Activated T-cell treated with anti-CD3 and anti-CD28 coated beads, Interleukin-2, amount 50 U/mL, for 24 hours (primary cell): ENCODE measurements at places on chromosomes 5 and 9.

- no peak for DNase-seq
Measured at GRCh38 chr5:65663804-65664521, 39.1 kb downstream of the SHLD3 start.

- no peak for DNase-seq
Measured at GRCh38 chr5:88940713-88941112, 57.7 kb upstream of the MEF2C start.

GRCh38 chr9:81492710-81493447 lies 196.5 kb downstream of the TLE1 start:
- DNase-seq, result no peak

- no peak for DNase-seq
Measured at GRCh38 chr9:137313956-137314560, 12.0 kb upstream of the NRARP start.

DNA sequence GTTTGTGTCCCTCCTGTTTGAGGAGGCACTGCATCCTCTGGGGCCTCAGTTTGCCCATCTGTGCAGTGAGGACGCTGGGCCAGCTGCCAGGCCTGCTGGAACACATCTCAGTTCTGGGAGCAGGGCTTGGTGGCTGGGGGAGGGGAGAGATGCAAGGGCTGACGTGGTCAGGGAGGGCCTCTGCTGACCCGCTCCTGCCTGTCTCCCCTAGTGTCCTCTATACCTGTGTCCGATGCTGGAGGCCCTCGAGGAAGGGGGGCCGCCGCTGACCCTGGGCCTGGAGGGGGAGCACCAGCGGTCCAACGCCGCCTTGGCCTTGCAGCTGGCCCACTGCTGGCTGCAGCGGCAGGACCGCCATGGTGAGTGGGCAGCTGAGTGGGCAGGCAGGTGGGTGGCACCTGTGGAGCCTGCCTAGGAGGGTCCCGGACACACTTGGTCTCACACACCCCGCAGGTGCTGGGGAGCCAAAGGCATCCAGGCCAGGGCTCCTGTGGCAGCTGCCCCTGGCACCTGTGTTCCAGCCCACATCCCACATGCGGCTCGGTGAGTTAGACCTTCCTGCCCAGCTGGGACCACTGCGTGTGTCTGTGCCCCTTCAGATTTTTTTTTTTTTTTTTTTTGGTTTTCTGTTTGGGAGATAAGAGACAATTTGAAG lies 5.8 kb downstream of the FPGS start:
- no peak for DNase-seq

DNA sequence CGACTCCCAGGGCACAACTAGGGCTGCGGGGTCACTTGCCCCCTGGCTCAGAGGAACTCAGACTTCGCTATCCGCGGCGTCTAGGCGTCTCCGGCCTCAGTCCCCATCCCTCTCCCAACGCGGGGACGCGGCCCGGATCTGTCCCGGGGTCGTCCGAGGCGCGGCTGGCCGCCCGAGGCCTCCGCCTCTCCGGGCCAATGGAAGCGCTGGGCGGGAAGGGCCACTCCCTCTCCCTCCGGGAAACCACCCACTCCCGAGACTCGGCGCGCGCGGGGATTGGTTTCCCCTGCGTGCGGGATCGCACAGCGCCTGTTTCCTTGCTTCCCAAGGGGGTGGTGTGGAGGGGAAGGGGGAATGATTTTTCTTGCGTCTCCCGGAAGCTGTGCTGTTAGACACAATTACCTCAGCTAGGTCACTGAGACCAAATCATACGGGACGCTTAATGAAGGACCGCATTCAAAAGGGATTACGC lies 38.3 kb downstream of the NR2F1 start:
- DNase-seq, result peak; percentile 41

DNA sequence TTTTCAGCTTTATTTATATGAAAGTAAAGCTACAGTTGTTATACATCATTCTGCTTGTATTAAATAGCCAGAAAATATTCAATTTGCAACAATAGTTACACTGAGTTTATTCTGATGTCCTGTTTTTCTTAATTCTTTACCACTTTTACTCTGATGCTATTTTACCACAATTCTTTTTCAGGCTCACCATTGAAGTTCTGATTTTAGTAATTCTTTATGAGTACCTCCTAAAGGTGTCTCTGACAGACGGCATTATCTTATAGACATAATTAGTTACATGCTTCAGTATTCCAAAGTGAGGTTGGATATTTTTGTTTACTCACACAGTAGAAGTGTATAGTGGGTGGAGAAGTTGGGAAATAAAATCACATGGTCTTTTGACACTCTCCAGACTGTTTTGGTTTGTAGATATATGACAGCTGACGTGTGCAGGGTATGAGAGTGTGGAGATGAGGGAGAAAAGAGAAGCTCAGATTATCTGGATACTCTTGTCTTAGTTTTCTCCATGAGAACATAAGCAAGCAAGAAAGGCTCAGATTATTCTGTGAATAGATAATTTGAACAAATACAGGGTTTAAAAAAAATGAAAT lies 97.4 kb downstream of the FBXO4 start:
- DNase-seq, result no peak

GRCh38 chr5:10743526-10743925 lies 17.5 kb downstream of the DAP start:
- DNase-seq, result no peak

DNA sequence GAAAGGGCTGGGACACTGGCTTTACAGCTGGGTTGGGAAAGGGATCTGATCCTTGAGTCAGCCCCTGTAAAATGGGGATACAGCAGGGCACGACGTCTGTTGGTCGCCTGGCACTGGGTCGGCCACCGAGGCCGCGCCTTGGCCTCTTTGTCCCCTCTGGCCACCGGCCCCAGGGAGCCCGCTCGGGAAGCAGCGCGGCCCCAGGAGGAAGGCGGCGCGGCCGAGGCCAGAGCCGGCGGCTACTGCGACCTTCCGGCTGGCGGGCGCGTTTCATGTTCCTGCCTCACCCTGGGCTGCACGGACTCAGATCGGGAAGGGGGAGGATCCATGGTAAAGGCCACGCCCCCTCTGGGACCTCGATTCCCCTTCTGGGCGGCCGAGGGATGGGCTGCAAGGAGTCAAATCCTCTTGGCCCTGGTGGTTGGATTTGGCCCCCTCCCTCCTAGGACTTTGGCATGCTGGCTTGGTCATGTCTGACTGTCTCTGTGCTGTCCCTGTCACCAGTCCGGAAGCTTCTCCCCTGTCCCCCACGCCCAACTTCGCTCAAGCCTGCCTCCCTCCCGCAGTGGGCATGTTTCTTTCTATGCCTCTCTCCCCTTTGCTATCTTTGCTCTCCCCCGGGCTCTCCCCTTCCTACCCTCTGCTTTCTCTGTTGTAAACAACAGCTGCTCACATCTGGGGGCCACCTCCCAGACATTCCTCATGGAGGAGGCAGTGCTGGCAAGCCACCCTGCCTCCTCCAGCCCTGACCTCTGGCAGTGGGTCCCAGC lies 25.8 kb downstream of the FPGS start:
- DNase-seq, result no peak

DNA sequence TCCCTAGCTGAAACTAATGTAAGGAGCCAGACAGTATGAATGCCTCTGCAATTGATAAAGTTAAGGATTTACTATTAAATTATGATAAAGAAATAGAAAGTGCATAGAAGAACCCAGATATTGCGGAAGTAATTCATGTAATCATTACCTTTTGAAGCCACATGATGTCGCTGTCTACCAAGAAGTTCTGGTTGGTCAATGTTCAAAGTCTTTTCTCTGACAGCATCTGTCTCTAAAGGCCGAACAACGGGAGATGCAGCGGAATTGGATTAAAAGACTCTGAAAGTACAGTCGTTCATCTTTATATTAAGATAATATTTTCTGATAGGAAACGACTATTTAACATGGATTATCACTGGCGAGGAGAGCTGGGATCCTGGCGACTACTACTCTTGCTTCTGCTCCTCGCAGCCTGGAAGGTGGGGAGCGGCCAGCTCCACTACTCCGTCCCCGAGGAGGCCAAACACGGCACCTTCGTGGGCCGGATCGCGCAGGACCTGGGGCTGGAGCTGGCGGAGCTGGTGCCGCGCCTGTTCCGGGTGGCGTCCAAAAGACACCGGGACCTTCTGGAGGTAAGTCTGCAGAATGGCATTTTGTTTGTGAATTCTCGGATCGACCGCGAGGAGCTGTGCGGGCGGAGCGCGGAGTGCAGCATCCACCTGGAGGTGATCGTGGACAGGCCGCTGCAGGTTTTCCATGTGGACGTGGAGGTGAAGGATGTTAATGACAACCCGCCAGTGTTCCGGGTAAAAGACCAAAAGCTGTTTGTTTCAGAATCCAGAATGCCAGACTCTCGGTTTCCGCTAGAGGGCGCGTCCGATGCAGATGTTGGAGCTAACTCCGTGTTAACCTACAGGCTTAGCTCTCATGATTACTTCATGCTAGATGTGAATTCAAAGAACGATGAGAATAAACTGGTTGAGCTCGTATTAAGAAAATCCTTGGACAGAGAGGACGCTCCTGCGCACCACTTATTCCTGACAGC lies at the start of gene PCDHA8:
Gene PCDHA8 (plus strand): TSS at position 210 of the 985 bp plus-strand sequence. CDS start 135 bp downstream, at position 345.
- no peak for DNase-seq
